ENCODE measurements at places on chromosomes 2 and 18.

DNA sequence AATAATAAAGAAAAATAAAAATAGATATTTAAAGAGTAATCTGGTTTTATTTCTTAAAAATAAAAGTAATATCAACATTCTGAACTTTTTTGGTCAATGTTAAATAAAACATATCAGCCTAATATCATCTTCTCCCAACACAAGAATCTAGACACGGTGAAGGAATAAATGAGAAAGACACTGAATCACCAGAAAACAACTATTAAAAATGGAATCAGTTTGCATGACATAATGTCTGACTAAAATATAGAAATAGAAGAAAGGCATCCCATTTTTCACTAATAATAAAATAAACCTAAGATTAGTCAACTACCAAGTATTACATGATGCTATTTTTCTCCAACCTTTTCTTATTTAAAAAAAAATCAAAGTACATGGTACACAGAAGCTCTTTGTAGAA is 30.8 kb upstream of the TNFAIP6 start:
- DNase-seq, result no peak

DNA sequence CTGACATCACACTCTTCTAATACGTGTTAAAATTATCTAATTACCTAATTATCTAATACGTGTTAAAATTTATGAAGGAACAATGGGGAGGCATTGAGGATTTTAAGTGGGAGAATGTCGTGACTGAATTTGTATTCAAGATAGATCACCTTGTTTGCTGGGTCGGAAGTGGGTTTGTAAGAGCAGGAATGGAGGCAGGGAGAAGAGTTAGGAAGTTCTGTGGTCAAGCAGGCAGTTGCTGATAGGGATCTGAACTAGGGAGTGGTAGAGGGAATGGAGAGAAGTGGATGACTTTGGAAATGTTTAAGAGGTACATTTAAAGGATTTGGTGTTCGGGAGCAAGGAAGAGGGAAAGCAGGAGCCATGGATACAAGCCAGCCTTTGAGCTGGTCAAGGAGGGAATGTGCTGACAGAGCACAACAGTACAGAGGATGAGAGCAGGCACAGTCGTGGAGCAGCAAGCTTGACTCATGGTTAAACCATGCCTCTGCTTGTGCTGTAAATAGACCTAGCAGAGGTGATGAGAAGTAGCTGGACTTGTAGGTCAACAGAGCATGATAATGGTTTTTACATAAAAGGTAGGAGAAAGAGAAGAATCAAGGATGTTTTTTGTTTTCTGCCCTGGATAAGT is 16.2 kb downstream of the IL18RAP start:
- DNase-seq, result no peak

DNA sequence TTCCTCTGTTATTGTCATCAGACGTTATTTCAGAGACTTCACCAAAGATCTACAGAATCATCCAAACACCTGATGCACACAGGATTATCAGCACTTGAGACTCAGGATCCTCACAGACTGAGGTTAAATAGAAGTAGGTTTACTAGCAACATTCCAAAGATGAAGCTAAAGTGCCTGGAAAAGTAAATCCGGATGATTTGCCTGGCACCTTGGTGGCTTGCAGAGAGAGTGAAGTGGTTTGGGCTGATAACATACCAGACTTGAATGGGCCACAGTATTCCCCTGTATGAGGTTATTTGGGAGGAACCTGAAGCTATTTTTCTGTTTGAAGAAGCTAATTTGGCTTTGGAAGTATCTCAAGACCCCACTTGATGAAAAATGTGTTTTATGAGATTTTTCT is 51.0 kb downstream of the OXER1 start:
- DNase-seq, result no peak

GRCh38 chr2:47654790-47655562 is 128.0 kb upstream of the MSH6 start:
- DNase-seq, result no peak

- no peak for DNase-seq
These were observed 110.7 kb upstream of the STPG4 start for GRCh38 chr2:47265751-47266231.

GRCh38 chr2:104871649-104871971 is 17.7 kb downstream of the POU3F3 start:
- DNase-seq, result no peak

DNA sequence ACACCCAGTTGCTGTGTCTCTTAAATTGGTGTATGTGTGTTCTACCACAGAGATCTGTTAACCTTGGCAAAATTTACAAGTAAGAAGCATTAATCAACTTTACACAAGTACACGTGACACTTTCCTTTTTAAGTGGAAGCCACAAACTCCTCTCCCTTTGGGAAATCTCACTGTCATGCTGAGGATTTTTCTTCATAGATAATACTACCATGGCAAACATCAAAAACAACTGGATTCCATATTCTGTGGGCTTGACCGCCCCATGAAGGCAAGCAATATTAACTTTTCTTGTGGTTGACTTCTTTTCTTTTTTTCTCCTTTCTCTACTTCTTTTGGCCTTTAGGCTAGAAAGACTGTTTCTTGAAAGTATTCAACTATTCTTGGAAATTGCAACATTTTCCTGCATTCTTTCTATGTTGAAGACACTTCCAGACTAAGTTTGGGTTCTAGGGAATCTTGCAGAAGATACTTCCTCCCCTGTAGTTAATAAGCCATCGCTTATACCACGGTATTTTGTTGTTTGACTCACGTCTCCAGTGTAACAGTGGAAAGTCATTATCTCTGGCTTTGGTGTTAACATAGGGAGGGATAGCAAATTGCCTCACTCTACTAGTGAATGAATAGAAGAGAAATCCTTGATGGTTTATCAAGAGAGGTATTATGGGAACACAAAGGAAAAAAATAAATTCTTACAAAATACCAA is 79.5 kb downstream of the SLC8A1 start:
- DNase-seq, result no peak

- DNase-seq, result no peak
These were observed 116.9 kb downstream of the LYPD6B start for GRCh38 chr2:149155196-149155969.

GRCh38 chr2:32564417-32565035 is 63.3 kb upstream of the TTC27 start:
- no peak for DNase-seq

DNA sequence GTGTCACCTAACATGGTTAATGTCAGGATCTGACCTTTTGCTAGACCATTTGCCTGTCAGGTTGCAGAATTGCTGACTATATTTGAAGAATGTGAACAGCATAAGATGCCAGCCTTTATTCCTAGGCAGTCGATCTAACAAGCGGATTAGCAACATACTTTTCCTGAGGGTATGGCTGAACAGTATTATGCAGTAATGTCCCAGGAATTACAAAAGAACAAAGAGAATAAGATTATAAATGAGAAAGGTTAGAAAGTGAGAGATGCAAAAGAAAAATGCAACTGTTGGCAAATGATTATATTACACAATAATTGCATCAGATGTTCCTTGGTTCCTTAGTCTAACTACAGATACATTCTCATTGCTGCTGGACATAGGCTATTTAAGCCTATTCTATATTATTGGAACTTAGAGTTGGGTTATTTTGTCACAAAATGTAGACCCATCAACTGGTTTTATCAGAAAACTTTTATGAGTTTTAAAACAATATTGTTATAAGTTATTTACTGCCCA is 647.1 kb upstream of the CRIM1 start:
- DNase-seq, result no peak
